IPS DF 19.7 (cell line): ENCODE measurements at places on chromosomes 1 and 21.

- no peak for DNase-seq
Observed at GRCh38 chr1:39524591-39525365, 33.3 kb downstream of the BMP8A start.

DNA sequence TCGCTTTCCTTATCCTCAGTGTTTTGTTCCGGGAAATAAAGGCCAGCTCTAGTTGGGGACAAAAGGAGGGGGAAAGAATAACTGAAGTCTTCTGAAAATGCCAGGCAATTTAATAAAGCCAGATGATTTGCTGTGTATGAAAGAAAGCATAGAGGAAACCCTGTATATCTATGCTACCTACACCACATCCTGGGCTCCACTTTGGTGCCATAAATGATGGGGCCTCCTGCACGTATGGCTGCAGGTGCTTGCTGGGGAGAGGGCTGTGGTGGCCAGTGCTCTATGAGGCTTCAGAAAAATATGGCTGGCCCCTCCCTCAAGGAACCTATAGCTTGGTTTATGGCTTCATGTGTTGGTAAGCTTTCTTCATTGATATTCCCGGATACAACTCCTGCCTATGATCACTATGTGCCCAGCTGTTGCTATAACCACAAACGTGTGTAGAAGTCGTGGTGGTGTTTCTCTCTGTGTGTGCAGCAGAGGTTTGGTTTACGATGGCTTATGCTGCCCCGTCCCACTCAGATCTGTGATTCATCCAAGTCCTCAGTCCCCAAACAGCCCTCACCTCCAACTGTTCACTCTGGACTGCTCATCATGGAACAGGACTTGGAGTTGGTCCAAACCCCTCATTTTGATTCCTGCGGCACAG lies 59.5 kb downstream of the BACE2 start:
- DNase-seq = no peak

DNA sequence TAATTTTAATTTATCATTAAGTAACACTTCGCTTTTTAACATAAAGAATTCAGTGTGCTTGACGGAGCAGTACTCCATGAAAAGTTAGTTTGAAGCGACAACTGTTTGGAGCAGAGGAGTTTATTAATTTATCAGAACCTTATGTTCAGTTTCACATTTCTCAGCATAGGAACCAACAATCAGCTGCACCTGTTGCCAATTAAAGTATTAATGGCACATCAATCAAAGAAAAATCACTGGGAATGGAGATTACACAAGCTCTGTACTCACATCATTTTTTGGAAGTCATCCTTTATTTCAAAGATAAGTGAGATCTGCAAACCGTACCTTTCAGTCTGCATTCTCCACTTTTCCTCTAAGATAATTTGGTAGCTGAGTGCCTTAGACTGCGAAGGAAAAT lies 344.6 kb downstream of the LMO4 start:
- no peak for DNase-seq

- DNase-seq = no peak
Observed at GRCh38 chr1:158150523-158150922, 30.2 kb upstream of the CD1D start.

DNA sequence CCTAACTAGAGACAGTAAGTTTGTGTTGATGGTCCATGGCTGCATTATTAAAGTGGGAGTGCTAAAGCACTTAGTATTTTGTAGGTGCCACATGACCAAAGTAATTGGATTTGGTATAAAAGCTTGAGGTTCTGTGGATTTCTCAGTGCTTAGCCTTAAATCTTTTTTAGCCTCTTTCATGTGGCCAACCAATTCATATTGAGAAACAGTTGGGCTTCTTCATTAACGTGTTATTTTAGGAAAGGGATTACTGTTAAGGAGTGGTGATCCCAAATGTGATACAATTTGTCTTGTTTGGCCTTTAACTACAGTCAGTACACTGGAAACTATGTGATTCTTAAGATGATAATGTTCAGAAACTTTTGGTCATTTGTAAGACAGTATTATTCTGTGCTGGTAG lies 25.5 kb downstream of the MAN1A2 start:
- DNase-seq = no peak
